NCI-H1092 (cell line): ENCODE measurements at places on chromosomes 6 and 20.

DNA sequence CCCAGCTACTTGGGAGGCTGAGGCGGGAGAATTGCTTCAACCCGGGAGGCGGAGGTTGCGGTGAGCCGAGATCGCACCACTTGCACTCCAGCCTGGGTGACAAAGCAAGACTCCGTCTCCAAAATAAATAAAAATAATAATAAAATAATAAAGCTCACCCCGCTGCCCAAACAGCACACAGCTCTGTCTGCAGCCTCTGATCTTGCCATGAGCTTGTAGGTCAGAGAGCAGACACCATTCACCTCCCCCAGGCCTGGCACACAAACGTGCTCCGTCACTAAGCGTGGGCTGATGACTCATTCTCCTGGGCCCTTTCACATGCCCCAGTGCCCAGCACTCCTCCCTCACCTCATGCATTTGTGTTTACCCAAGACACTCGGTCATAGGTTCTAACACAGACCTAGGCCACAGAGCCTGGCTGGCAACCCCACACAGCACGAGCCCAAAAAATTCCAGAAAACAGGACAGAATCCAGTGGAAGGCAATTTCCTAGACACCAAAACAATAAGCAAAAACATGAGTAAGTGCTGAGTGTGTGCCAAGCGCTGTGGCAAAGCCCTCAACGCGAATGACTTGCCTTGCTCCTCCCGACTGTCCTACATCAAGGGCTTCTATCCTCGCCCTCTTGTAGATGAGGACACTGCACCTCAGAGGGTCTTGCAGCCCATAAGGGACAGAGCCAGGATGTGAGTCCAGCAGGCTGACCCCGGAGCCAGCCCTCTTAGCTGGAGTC is 18.0 kb downstream of the ATP9A start:
- DNase-seq: no peak

- no peak for DNase-seq
Measured at GRCh38 chr6:6806844-6807518, 218.5 kb downstream of the LY86 start.

GRCh38 chr6:30768634-30769087 is 24.3 kb upstream of the IER3 start:
- DNase-seq: no peak

DNA sequence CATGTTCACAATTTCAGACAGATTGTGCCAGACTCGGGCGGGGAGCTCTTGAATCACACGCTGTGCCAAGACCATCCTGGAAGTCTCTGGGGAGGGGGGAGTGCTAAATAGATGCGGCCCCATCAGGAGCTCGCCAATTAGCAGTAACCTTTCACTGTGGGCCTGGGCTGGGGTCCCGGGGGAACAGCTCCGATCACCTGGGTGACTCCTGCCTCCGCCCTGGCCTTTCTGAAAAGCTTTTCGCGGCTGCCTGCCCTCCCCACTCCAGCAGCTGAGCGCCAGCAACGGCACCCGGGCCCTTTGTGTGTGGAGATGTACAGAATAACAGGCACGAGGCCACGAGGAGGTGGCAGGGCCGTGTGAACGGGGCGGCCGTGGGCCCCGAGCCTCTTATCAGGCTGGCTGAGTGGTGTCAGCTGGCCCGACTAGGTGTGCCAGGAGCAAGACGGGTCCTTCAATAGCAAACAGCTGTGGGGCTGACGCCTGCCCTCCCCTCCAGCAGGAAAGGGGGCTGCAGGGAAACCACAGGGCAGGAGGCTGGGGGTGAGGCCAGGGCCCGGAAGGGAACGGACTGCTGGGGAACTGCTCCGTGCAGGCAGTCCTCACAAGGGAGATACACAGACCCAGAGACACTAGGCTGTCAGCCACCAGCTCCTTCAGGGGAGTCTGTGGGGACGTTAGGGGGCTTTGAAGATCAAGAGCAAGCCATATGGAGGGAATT is 56.8 kb downstream of the NOL4L start:
- DNase-seq: peak; percentile 95

GRCh38 chr6:160679402-160679769 is 15.3 kb upstream of the LPA start:
- no peak for DNase-seq

GRCh38 chr6:3356824-3357420 is 98.2 kb downstream of the PSMG4 start:
- no peak for DNase-seq

DNA sequence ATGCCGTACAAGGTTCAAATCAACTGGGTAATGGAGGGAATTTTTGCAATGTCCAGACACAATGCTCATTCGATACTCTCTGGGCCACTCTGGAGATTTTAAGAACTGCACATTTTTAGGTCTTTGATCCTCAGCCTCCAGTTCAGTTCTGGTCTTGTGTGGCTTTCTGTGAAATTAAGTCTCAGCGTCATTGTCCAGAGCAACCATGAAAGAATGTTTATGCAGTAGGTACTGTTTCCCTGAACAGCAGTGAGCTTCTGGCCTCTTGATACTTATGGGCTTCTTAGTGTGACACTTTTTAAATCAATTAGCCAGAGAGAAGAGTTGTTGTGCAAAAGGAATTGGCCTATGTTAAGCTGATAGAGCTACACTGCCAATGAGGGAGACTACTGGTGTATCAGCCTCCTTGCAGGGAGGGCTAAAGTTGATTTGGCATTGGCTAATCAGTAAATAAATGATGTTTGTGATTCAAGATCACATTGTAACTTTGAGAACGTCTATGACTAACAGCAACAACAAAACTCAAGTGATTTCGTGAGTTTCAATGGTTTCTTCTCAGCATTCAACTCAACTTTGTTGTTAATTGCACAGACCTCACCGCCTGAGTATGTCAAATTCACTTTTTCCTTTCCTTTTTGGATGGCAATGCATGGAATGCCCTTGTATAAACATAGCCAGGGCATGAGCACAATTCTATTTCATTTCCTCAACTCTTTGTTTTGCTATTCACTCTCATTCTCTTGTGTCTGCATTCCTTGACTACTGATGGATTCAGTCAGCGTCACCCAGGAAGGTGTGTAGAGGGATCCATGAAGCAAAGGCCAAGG is 85.1 kb downstream of the GJA1 start:
- no peak for DNase-seq

DNA sequence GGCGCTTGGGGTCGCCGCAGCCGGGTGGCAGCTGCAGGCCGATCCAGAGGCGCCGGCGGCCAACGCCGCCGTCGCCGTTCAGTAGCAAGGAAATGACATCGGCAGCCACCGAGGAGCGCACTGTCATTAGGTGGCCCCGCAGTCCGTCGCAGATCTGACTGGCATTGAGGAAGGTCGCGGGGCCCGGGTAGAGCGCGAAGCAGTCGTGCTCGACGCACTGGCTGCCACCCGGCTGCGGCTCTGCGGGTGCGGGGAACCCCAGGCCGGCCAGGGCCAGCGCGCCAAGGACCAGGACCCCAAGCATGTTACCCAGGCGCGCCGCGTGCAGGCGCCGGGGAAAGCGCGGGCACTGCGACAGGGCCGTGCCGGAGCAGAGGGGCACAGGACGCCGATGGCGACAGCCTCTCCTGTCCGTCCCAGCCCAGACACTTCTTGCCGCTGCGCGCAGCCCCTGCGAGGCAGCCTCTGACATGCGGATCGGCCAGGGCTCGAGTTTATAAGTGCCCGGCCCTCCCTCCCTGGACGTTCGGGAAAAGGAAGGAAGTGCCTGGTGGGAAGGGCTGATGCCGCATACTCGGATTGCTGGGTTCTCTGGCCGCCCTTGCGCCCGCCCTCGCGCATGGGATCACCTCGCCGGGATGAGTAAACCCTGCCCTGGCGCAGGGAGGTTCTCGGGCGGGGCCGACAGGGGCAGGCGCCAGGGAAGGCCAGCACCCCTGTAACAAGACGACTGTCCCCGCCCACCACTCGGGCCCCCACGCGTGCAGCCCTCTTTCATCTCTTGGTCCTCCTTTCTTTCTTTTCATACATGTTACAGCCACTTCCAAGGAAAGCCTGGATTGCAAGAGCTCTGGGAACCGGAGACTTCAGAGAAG is at the start of gene THBD:
THBD (minus strand) TSS at position 472 of the 875 bp plus-strand sequence; CDS start at position 304, 168 bp downstream.
- peak; percentile 12 for DNase-seq

DNA sequence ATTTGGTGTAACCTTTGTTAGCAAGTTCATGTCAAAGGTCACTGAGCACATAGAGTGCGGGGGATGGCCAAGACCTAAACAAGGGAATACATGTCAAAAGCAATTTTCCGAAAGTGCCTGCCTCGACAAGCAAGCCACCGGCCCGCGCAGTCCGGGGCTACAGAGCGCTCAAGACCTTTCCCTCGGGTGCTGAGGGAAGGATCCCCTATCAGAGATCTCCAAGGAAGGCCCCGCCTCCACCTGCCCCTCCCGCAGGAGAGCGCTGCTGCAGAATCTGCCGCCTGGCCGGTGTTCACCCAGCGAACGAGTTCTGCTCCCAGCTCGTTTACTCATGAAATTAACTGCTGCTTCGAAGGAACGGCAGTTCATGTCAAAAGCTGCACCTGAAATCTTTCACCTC is 252.7 kb downstream of the BMP7 start:
- no peak for DNase-seq

- no peak for DNase-seq
Measured at GRCh38 chr6:1560281-1561058, 49.2 kb upstream of the FOXC1 start.

DNA sequence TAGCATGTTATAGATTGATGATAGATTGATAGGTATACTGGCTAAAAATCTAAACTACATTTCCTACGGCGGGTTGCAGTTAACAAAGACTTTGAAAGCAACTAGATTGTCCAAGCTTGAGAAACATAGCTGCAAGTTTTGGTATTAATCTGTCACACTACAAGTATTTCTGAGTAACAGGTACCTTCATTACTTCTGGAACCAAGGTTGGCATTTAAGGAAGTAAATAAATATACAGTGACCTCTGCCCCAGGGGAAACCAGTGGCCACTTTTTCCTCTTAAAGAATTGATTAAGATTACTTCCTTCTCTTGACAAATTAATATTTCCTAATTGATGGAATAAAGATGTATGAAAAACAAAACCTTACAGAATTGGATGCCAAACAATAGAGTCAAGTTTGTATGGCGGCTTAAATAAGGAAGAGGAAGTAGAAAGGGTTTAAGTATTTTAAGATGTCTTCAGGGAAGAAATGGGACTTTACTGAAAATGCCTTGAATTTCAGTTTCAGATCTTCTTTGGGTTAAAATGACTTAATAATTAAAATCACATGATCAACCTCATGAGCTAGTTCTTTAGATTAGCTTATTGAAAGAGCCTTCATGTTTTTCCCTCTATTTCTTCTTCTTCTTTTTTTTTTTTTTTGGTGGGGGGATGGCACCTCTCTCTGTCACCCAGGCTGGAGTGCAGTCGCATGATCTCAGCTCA is 132.8 kb downstream of the DOK5 start:
- DNase-seq: no peak

GRCh38 chr6:46756469-46757213 is 9.9 kb downstream of the ANKRD66 start:
- no peak for DNase-seq

GRCh38 chr6:70956451-70957283 is at the start of gene B3GAT2:
TSS of gene B3GAT2 (minus strand) at chr6:70957060. CDS start at chr6:70956429, 631 bp downstream.
- DNase-seq: no peak

GRCh38 chr20:37347891-37348791 is 2.2 kb downstream of the SRC start:
- no peak for DNase-seq

GRCh38 chr6:23073821-23074220 is 504.5 kb downstream of the HDGFL1 start:
- no peak for DNase-seq

- DNase-seq: no peak
Measured at GRCh38 chr20:48080583-48080982, 295.3 kb upstream of the SULF2 start.

DNA sequence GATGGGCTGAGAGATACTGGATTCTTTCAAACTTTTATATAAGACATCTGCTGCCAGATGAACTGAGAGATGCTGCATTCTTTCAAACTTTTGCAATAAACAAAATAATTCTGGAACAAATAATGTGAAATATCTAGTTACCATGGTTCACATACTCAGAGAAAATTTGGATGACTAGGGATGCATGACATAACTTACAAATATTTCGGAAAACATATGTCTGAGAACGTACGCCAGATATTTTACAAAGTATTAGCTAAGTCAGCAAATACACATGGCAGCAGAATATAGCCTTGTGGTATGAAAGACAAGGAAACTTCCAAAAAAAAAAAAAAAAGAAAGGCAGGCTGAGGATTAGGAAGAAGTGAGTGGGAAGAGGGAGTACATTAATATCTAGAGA is 113.3 kb upstream of the TRAF3IP2 start:
- no peak for DNase-seq

DNA sequence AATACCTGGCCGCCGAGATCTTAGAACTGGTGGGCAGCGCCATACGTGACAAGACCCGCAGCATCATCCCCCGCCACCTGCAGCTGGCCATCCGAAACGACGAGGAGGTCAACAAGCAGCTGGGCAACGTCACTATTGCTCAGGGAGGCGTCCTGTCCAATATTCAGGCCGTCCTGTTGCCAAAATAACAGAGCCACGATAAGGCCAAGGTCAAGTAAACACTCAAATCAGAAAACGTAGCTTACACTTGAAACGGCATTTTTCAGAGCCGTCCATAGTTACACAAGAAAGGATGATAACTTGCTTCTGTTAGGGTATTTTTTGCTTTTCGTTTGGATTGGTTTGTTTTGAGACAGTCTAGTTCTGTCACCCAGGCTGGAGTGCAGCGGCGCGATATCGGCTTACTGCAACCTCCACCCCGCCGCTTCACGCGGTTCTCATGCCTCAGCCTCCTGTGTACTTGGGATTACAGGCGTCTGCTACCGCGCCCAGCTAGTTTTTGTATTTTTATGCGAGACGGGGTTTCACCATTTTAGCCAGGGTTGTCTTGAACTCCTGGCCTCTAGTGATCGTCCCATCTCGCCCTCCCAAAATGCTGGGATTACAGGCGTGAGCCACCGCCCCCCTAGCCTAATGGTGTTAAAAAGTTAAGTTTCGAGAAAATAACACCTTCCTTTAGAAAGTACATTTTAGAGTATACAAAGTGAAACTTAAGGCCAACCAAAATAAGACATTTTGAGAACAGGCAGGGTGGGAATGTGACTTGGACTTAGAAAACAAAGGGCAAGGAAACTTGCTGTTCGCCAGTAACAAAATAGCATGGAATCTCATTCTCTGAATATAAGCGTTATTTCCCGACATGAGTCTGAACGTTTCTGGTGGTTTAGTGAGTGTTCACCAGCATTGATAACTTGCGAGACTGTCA is 42.8 kb upstream of the HFE start:
- no peak for DNase-seq

- DNase-seq: no peak
Measured at GRCh38 chr6:46867411-46867810, 54.3 kb downstream of the ADGRF5 start.
